Fibroblast of skin of left quadriceps (primary cell): ENCODE measurements at places on chromosomes 1 and 21.

DNA sequence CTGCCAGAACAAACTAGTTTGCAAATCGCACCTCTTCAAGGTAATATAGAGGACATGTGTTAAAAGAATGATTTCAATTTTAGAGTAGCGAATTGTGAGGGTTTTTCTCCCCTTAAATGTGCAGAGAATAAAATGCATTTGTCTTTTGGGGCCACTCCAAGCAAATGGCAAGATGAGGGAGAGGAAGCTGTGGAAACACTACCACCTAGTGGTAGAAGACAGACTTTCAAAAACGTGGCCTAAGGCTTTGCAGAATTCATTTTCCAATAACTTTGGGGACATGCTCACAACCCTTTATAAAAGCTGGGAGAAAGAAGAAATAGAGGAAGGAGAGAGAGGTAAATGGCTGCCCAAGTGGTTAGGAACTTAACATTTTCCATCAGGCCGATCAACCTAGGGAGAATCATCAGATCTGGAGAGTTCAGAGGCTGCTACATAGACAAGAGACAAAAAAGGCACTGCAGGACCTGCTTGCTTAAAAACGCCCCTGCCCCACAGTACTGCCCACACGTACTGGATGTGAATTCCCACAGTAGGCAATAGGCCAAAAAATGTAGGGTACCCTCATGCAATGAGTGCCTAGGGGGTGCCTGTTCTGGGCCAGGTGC is 15.7 kb upstream of the RCAN1 start:
- peak; percentile 8 for DNase-seq

DNA sequence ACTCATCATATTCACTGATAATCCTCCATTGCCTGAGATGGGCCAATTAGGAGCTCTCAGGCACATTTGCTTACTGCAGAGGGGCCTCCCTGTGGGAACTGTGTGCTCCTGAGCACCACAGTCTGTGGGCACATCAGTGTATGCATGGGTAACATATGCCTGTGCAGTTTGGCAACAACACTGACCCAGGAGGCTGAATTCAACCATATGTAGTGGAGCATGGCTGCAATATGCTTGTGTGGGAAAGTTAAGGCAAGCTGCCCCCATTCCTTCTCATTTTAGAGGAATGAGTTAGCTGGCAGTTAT is 11.8 kb upstream of the FMOD start:
- no peak for DNase-seq

DNA sequence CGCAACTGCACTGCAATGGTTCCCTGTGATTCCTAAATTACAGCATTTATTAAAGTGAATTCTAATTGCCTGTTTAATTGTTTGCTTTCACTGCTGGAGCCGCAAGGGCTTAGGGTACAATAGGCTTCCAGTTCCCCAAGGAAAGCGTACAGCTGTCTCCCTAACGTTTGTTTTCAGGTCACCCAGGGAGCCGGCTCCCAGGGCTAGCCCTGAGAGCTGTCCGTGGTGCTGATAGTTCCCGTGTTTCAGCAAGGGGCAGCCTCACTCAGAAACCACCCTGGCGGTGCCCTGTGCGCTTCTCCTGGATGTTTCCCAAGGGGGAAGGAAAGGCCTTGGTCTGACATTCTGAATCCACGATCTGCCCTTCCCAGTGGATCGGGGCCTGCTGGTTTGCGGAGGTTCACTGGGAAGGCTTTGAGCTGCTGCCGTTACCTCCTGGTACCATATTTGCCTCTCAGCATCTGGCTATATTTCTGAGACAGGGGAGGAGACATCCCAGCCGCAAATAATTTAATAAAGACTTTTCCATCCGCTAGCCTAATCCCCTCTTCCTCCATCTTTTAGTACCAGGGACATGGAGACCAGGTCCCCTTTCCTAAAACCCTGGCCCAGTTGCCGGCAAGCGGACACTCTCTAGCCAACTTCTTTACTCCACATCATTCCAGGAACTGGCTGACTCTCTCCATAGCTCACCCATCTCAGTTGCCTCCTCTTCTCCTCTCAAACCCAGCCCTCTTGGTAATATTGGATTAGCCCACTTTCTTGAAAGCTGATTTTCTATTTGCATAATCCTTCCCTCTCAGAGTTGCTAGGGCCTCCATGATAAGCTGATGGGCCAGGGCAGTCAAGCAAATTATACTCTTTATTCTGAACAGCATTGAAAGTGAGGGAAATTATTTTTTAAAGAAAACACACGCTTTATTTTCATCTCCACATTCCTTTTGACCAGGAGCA is 149.0 kb downstream of the IGSF21 start:
- DNase-seq, result peak; percentile 5

- DNase-seq, result peak; percentile 18
These were observed 860.8 kb downstream of the BRINP3 start for GRCh38 chr1:189616893-189617292.

DNA sequence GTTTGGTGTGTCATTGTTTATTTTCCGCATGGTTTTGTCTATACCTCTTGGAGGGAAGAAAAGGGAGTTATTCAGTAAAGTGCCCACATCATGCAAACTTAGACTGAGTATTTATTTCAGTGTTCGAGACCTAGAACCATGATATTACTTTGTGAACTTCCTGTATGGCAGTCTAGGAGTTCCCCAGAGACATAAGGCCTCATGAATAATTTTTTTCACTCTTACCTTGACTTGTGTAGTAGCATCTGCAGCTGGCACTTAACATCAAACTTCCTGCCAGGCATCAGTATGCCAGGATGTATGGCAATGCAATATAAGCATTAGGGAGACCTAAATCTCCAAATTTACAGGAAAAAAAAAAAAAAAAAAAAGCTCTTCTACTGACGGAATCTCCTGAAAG is 287.7 kb downstream of the NEGR1 start:
- DNase-seq, result no peak

- DNase-seq, result no peak
These were observed 28.4 kb upstream of the ETV3 start for GRCh38 chr1:157166590-157166989.

GRCh38 chr1:61116421-61116820 is 34.1 kb downstream of the NFIA start:
- DNase-seq, result no peak

DNA sequence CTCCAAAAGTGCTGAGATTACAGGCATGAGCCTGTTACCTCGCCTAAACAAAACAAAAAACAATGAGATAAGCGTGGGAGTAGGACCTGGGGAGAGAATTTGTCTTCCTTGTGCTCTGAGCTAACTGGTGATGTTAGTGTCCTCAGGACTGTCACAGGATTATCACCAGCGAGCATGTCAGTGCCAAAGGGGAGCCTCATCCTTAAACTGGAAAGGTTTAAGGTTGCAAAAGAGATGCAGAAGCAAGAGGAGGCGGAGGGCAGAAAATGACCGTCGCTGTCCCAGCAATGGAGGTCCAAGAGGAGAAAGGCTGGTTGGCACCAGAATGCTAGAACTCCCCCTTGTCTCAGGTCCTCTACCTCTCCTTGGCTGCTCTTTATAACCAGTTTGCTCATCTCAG is 3.9 kb downstream of the SYPL2 start:
- no peak for DNase-seq

DNA sequence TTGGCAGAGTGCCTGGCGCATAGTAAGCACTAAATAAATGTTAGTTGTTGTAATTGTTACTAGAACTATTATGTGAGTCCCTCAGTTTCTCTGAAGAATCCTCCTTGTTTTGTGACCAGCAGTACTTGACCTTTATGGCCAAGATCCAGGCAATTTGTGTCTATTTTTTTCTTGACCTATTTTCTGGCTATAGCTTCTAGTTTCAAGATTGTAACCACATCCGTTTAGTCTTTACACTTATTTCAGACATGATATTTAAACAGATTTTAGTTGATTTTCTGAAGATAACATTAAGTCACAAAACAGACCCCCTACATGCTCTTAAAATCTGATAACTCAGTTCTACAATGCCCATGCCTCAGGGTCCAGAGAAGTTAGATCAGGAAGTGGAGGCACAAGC is 50.3 kb downstream of the CDC7 start:
- DNase-seq, result no peak
